Activated CD4-positive, alpha-beta memory T cell treated with anti-CD3 and anti-CD28 coated beads, Interleukin-2, amount 10 ng/mL, durations not matched to agents 7 days and 5 days (primary cell): ENCODE measurements at places on chromosomes 2 and 18. TPM values are rescaled to one million over a fixed set of nuclear protein-coding genes. Genes with fewer than 3 reads are reported as not detected.

GRCh38 chr2:39779927-39780326 is 869 bp upstream of the THUMPD2 start:
- DNase-seq: no peak

DNA sequence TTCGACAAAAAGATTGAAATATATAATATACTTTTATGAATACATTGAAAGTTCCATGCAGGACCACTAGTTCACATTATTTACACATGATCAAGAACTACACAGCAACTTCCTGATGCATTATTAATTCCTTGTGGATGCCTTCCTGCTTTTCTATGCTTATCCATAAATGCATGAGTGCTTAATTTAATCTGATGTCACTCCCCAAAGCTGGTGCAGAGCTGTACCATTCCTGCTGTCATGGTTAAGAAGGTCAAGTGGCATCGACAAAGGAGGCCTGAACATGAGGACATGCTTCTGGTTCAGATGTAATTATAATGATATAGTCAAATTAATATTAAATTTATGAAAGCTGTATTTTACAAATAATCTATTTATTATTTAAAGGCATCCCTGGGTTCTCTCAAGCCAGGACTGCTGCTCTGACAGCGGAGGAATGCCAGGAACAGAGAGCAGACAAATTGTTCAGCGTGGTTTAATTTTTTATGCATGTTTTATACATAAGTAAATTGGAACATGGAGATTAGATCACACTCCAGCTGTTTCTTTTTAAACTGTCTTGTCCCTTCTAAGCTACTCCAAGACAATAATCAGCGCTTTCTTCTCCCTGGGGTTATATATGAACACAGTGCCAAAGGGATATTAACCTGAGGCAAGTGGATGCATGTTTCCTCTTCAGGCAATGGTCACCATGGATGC is 307.3 kb upstream of the CNTNAP5 start:
- no peak for DNase-seq

DNA sequence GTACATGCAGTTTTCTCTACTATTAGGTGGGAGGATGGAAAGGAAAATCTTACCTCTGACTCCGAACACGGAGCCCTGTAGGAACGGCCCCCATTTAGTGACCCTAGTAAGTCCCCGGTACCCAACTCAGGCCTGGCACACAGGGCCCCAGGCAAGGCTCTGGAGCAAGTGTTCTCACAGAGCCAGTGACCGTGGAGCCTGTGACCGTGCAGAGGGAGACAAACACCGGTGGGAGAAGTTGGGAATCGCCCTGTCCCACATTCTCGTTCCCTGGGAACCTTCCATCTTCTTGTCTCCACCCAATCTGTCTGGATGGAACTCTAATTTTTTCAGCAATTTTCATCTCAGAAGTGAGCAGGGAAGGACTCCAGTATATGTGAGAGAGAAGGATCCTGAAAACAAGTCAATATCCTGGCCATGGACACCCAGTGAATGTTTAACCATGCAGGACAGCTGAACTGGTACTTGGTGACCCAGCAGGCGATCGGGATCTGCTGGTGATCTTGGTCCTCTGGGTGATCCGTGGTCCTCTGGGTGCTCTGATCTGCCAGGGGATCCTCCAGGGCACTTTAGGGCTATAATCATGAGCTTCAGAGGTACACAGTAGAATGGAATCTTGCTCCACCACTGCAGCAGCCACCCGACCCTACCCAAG is 348.6 kb upstream of the ID2 start:
- no peak for DNase-seq

- DNase-seq: no peak
Measured at GRCh38 chr2:96541398-96542152, 5.0 kb downstream of the ARID5A start.

Gene LYPD6
- not detected for total RNA-seq

Gene DSC2
- total RNA-seq: not detected

Gene ESPNL
- total RNA-seq: 0.18 TPM
